NCI-H226 (cell line): ENCODE measurements at places on chromosomes 16 and 17.

DNA sequence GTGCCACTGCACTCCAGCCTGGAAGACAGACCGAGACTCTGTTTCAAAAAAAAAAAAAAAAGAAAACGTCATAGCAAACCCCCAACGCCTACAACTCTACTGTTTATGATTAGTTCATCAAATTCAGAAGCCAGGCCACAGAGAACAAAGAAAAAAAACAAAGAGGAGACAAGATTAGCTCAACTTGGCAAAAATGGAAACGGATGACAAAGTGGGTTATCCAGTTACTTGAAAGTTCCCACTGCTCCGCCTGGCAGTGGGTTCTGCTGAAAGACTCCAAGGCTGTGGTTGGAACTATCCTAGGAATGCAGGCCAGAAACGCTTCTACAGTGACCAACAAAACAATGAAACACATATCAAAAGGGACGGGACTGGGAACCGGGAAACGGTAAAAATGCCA lies 53.1 kb downstream of the MRM3 start:
- DNase-seq: peak; percentile 68

- DNase-seq: no peak
These were observed 1.7 kb downstream of the ADORA2B start for GRCh38 chr17:15946611-15947120.

DNA sequence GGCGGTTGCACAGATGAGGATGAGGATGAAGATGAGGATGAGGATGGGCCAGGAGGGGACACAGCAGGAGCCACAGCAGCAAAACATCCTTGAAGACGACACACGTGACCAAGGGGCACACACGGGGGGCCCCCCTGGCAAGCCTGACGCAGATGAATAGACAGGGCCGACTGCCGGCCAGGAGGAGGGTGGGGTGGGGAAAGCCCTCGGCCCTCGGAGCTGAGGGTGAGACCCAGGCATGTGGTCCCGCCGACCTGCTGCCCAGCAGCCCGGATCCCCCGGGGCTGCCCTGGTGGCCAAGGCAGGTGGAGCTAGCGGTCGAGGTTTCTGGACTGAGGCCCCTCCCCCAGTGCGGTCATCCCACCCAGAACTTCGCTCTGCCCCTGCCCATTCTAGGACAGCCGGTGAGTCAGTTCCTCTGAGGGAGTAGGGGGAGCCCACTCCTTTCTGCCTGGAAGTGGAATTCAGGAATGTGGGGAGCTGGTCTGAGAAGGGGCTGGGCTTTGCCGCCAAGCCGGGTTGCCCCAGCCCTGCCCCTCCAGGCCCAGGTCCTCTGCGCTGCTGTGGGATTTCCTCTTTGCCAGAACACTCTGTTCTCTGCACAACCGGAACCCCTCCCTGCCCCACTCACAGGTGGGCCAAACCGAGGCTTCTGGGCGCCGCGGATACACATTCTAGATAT lies 9.9 kb downstream of the CYGB start:
- DNase-seq: peak; percentile 96

DNA sequence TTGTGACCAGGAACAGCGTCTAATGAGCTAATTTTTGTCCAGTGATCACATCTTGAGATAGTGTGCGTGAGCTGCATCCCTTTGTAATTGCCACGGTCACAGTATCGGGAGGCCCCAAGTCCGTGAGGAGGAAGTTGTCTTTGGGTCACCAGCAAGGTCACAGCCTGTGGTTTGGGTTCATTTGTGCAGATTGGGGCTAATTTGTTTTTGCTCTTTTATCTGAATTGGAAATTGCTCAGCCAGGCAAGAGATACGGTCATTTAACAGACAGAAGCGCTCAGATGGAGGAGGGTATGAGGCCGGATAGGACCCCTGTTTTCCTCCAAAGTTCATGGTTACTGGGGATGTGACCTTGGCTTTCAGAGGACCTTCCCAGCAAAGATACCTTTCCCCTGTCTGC lies 174.1 kb downstream of the SNX29 start:
- DNase-seq: no peak

- no peak for DNase-seq
These were observed 241.3 kb upstream of the TBX2 start for GRCh38 chr17:61158376-61158775.

- DNase-seq: no peak
These were observed 23.4 kb downstream of the MAPK8IP3 start for GRCh38 chr16:1729445-1729844.

- DNase-seq: no peak
These were observed 5.8 kb downstream of the NHERF2 start for GRCh38 chr16:2032285-2033056.

- DNase-seq: no peak
These were observed 57.8 kb downstream of the LMF1 start for GRCh38 chr16:912684-913613.

- no peak for DNase-seq
These were observed 29.7 kb downstream of the MYO15A start for GRCh38 chr17:18138065-18138749.

DNA sequence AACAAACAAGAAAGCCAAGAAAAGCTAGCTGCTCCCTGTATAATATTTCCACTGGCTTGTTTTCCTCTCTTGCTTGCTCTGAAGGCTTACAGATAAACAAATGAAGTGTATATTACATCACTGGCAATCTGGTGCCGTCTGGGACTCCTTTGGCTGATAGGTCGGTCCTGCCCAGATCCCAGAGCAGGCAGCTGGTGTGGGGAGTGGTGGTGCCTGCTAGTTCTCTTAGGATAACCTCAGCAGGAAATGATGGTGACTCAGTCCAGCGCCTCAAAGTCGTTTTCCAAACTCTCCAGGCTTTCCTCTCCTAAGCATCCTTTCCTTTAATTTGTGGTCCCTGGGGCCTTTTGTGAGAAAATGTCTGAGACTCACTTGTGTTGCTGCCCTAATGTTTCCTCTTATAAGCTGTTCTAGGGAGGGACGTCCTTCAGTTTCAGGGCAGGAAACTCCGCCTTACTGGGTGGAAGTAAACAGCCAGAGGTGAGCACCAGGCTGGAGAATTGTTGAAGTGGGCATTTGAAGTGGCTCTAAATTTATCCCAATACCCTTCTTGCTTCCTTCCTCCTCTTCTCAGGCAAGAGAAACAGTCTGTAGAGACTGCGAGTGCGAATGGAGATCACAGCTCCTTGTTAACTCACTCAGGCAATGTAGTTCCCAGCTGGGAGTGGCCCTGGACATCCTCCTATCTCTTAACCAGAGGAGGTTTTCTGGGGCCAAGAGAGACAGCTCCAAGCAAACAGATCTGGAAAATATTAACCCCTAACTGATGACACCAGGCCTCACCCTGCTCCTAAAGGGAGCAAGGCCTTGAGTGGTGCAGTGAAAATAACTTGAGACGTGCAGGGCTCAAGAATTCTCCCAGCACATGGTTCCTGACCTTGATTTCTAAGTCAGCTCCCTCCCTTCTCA lies 34.9 kb downstream of the CD300LF start:
- peak; percentile 86 for DNase-seq

DNA sequence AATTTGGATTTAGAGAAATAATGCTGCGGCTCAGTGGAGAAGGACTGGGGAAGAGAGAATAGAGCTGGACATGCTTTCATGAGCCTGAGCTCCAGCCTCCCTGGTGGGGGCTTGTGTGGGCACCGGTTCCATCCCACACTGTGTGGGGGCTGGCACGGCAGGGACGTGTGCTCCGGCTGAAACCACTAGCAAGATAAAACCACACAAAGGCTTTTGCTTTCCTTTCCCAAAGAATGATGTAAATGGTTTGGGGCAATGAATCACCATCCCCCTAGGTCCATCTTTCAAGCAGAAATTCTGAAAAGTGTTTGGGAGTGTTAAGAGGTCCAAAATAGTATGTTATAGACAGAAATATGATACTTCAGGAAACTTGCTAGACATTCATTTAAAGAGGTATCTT lies 77.0 kb downstream of the CDH11 start:
- peak; percentile 90 for DNase-seq

DNA sequence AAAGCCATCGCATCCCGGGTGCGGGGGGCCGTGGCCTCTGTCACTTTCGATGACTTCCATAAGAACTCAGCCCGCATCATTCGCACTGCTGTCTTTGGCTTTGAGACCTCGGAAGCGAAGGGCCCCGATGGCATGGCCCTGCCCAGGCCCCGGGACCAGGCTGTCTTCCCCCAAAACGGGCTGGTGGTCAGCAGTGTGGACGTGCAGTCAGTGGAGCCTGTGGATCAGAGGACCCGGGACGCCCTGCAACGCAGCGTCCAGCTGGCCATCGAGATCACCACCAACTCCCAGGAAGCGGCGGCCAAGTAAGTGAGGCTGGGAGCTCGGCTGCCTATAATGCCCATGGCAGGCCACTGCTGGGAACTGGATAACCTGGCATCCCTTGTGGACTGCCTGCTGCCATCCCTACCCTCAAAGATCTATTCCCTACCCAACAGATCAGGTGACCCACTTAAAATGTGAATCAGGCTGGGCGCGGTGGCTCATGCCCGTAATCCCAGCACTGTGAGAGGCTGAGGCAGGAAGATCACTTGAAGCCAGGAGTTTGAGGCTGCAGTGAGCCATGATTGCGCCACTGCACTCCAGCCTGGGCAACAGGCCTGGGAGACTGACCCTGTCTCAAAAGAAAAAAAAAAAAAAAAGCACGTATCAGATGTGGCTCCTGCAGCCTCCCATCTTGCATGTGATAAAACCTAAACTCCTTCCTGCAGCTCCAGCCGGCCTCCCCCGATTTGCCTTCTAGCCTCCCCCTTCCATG lies 18.3 kb downstream of the CDIPT start:
- no peak for DNase-seq

- DNase-seq: peak; percentile 90
These were observed at the start of gene PEX12 for GRCh38 chr17:35578197-35578928. Gene PEX12, minus strand, starts transcription at chr17:35578571. Its CDS starts 550 bp downstream, at chr17:35578021.

GRCh38 chr17:39225308-39225958 lies at the start of gene STAC2:
Gene STAC2, minus strand, starts transcription at chr17:39225945. Its CDS starts 443 bp downstream, at chr17:39225502.
- no peak for DNase-seq

DNA sequence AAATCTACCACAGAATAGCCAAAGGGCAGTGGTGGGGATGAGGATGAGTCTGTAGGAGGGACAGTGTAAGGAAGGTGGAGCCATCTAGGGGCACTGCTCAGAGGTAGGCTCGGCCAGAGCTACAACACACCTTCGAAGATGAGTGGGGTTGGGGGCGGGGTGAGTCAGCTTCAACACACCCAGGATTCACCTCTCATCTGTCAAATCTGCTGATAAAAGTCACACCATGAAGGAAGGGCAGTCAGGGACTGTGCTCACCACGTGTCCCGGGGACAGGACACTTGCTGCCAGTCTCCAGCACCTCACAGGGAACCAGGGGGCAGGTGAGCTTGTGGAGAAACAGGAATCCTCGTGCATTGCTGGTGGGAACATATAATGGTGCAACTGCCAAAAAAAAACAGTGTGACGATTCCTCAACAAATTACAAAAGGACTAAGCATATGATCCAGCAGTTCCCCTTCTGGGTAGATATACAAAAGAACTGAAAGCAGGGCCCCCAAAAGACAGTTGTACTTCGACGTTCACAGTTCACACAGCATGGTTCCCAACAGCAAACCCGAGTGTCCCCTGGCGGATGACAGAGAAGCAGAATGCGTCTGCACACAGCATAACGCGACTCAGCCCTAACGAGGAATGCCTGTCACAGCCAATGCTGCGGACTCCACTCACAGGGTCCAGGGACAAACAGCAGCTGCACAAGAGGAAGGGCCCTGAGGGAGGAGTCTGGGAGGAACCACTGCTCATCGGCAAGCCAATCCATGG lies 133.1 kb downstream of the ANKRD11 start:
- DNase-seq: no peak

DNA sequence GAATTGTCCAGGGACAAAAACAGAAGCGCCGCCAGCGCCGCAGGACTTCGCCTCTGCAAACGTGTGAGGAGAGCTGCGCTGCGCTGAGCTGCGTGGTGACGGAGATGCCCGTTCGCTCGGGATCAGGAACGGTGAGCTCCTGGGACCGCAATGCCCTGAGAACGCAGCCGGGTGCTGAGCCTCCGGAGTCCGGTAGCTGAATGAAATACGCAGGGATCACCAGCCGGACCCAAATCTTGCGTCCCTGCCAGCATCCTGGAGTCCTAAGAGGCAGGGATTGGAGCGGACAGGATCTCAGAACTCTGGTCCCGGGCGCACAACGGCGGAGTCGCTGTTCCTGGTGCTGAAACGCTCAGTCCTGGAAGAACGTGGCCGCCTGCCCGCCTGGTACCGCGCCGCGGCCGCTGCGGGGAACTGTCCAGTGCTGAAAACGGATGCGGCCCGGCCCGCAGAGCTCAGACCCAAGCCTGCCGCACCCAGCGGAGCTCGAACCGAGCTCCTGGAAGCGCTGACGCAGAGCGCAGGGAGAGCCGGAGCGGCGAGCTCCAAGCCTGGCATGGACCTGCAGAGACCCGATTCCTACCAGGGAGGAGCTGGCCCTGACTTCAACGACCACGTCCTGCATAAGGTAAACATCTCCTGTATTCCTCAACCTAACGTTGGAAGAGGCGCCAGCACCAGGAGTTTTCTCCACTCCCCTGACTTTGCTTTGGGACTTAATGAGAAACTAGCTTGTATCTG lies 41.5 kb downstream of the CD300LF start:
- DNase-seq: peak; percentile 44

GRCh38 chr16:49351096-49351487 lies 22.5 kb upstream of the C16orf78 start:
- DNase-seq: no peak

DNA sequence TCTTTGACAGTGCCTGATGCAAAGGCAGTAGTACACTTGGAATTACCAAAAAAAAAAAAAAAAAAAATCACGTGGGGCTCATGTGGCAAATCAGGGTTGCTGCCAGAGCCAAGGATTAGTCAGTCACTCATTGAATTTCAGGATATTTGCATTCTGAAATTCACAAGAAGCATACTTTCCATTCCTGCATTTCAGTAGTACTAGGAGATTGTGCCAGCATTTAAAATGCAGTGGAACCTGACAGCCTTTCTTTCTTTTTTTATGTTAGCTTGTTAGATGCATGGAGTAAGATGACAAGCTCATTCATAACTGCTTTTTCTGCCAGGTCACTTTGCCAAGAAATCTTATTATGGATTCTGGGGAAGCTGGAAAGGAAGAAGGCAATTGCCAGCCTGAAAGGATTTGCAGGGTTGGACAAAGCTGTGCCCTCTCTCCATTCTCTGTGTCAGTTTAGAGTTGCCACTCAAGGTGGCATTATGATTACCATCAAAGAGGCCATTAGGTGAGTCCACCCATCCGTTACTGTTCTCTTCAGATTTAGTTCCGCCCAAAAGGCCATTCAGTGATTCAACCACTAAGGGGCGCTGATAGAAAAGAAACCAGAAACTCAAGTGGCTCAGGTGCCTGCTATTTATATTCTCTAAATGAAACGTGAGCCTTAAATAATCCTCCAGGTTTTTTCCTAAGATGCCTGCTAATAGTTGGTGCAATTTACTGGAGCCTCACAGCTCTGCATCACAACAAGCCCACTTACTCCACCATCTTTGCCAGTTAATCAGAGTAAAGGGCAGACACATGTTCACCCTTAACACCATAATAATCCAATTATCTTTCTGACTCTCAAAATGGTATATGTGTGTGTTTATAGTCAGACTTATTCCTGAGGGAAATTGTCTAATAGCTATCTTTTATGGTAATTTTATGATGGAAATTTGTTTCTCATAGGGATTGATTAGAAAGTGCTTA lies 59.0 kb downstream of the TANGO6 start:
- DNase-seq: peak; percentile 34

DNA sequence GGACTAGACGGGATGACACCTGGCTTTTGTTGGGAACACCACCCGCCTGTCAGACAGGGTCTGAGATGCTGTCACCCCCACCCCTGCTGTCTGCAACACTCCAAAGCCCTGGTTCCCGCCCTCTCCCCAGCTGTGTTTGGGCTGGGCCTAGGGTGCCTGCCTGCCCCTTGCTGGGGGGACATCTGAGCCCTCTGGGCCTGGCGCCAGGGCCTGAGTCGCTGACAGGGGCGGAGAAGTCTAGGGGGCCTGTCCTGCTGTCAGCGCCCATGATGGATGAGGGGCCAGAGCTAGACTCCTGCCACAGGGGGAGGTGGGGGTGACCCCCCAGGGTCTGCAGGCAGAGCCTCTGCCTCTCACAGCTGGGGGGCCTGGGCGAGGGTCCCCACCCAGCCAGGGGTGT lies 7.6 kb upstream of the PKMYT1 start:
- DNase-seq: no peak
